ENCODE measurements at places on chromosomes 13 and 19.

GRCh38 chr13:87999788-88000187 lies 328.6 kb downstream of the SLITRK5 start:
- no peak for DNase-seq

GRCh38 chr19:28386470-28386869 lies 826.5 kb downstream of the UQCRFS1 start:
- DNase-seq, result no peak

DNA sequence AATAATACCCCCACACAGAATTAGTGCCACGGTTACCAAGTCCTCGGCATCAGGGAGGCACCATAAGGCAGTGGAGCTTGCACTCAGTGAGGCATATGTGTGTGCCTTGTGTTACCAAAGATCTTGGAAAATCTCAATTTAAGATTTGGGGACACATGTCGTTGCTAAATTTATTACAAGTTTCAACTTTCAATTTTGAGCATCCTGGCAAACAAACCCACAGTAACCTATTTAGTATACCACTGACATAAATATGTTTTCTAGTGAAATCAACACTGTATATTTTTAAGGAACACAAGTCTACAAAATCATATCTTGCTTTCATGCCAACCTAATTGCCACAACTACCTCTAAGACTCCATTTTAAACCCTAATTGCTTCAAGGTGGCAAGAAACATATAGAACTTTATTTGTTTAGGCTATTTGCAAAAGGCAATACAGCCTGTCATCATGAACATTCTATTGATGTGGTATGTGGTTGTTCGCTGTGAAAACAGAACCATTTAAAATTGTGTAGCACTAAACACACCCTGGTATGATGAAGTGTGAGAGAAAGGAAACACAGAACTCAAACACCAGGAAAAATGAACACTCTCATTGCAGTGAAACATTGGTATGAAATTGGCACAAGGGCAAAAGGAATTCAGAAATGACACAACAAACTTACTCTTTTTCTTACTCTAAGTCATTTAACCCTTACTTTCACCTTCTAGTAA lies 531.1 kb downstream of the IRS2 start:
- no peak for DNase-seq

GRCh38 chr13:102003848-102004570 lies 397.8 kb downstream of the FGF14 start:
- no peak for DNase-seq

- DNase-seq, result peak; percentile 6
Measured at GRCh38 chr13:51331354-51331861, 8.1 kb upstream of the SERPINE3 start.

GRCh38 chr13:112664501-112665203 lies 25.2 kb upstream of the ATP11A start:
- no peak for DNase-seq

DNA sequence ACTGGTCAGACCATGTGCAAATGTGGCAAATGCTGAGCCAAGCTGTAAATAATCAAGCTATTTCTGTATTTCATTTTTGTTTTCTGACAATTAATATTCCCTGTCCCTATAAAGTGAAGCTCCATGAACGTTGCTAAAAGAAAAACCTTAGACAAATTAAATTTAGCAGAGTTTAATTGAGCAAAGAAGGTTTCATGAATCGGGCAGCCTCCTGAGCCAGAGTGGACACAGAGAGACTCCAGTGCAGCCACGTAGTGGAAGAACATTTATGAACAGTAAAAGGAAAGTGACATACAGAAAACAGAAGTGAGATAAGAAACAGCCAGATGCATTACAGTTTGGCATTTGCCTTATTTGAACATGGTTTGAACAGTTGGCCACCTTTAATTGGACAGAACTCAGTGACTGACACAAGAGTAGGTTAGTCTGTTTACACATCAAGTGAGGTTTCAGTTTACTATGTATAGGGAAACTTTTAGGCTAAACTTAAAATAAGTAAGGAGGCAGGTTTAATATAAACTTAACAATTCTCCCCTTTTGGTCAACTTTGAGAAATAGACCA lies 69.7 kb downstream of the UFM1 start:
- DNase-seq, result no peak

GRCh38 chr13:20391597-20392452 lies 133.8 kb downstream of the CRYL1 start:
- DNase-seq, result no peak

DNA sequence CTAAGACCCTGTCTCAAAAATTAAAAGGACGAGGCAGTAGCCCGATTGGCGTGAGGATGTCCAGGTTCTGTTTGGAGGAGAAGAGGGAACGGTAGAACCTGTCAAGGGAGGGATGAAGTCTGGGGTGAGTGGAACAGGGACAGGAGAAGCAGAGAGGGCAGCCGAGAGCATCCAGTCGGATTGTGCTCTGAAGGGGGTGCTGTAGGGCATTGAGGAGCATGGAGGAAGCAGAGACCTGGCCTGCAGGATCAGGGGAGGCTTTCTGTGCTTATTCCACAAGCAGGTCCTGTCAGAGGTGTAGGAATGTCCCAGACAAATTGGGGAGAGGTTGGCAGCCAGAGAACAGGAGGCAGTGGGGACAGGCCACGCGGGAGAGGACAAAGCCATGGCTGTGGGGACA lies 14.1 kb downstream of the AP2A1 start:
- DNase-seq, result no peak

DNA sequence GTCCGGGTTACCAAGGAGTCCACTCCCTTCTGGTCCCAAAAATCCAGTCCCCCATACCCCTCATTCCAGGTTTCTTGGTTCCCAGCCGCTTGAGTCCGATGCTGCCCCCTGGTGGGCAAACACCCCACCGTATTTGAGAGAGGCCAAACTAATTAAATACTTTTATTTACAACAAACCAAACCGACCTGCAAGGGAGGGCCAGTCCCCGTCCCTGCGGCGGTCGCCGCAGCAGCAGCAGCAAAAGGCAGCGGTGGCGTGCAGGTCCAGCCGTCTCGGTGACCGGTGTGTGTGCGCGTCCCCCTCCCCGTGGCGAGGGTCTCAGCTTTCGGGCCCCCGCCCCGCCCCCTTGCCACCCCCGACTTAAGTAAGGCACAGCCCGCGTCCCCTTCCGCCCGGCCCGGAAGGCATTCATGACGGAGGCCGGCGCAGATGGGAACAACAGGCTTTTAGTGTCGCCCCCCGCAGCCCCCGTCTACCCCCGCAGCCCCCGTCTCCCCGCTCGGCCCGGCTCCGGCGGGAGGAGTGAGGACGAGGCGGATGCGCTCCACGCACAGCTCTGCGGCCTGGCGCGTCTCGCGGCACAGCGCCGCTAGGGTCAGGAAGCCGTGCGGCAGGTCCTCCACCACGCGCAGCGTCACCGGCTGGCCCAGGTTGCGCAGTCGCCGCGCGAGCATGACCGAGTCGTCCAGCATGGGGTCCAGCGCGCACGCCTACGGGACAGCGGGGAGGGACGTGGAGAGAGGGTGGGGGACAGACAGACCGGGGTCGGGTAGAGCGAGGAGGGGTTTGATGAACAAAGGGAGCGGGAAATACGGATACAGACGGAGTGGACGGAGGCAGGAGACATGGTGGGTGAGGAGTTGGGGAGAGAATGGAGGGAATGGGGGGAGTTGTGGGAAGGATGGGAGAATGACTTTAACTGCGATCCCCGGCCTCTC lies 11.5 kb upstream of the CNFN start:
- peak; percentile 64 for DNase-seq

DNA sequence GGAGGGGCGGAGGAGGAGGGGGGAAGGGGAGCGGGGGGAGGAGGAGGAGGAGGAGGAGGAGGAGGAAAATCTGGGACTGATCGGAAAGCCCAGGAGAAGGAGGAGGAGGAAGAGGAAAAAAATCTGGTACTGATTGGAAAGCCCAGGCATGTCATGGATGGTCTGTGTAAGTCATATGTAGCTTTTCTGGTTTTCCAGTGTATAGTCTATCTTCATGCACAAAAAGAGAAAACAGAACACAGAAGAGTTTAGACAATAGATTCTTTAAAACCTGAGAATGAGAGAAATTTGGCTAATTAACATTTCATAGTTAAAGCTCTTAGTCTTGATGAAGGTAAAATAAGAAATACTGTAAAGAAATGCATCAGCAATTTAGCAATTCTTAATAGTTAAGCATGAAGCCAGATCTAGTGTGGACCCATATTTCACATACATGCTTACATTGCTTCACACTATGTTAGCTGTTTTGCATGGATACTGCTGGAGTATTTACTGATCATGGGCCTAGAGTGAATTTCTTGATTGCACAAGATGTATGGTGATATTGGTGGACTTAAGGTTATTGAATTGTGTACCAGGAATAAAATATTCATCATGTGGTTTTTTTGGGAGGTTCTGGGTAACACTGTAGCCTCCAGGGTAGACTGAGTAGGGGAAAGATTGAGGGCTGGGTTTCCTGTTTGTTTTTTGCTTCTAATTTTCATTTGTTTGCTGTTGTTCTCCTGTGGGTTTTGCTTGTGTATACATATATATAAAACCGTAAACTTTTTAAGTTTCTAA lies 41.4 kb downstream of the SUCLA2 start:
- no peak for DNase-seq

GRCh38 chr13:71853725-71854124 lies 13.3 kb downstream of the DACH1 start:
- DNase-seq, result no peak

GRCh38 chr19:33868076-33868735 lies 71.5 kb downstream of the KCTD15 start:
- DNase-seq, result no peak

GRCh38 chr13:23928985-23929384 lies 31.7 kb upstream of the C1QTNF9B start:
- DNase-seq, result no peak

DNA sequence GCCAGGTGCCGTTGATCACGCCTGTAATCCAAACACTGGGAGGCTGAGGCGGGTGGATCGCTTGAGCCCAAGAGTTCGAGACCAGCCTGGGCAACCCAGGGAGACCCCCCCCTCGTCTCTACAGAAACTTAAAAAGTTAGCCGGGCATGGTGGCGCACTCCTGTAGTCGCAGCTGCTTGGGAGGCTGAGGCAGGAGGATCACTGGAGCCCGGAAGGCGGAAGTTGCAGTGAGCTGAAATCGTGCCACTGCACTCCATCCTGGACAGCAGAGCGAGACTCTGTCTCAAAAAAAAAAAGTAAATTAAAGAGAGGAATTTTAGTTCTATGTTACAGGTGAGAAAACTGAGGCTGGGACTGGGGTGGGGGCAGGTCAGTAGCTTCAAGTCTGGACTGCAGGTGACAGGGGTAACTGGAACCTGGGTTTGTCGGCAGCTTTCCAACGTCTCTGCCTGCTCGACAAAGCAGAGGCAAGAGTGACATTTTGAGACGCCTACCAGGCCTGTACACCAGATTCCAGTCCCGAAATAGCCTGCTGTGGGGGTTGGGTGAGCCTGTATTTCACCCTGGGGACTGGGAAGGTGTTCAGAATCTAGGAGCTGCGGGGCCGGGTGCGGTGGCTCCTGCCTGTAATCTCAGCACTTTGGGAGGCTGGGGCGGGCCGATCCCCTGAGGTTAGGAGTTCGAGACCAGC lies 1.2 kb downstream of the SELENOW start:
- no peak for DNase-seq

DNA sequence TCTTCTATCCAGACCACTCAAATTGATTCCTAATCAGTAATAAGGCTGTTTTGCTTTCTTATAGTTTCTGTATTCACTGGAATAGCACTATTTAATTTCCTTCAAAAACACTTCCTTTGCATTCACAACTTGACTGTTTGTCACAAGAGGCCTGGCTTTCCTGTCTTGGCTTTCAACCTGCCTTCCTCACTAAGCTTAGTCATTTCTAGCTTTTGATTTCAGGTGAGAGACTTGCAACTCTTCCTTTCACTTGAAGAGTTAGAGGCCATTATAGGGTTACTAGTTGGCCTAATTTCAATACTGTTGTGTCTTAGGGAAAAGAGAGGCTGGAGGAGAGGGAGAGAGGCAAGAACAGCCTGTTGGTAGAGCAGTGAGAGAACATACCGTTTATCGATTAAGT lies 47.0 kb downstream of the SACS start:
- no peak for DNase-seq

DNA sequence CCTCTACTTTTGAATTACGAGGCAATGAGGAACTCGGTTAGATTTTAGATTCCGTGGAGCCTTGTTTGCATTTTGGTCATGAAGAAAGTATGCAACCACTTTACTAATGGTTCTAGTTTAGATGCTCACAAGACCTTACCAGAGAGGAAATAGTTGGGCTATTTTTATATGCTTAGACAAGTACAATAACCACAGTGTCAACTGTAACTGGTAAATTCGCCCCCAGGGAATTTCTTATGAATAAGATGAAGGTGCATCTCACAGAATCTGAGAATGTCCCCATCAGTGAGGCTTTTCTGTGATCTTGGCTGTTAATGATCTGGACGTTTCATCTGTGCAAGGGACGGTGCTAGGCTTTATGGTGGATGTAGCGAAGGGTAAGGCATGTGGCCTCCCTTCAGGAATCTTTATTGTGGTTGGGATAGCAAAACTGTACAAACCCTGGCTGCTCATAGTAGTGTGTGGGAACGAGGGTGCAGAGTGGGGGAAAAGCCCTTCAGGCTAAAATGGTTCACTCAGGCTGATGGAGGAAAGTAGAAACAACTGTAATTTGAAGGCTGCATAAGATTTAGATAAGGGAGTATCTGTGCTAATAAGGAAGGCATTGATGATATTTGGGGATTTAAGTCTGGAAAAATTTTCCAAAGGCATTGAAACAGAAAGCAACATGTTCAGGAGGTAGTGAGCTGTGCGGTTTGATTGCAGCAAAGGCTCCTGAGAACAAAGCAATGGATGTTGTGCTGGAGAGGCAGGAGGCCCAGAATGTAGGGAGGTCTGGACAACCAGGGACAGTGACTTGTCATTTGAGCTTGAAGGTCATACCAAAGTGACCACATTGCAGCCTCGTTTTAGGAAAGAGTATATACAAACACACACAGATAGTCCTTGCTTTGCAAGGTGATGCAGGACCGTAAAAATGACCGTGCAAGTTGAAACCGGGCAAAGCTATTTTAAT lies 28.4 kb downstream of the UBAC2 start:
- no peak for DNase-seq

DNA sequence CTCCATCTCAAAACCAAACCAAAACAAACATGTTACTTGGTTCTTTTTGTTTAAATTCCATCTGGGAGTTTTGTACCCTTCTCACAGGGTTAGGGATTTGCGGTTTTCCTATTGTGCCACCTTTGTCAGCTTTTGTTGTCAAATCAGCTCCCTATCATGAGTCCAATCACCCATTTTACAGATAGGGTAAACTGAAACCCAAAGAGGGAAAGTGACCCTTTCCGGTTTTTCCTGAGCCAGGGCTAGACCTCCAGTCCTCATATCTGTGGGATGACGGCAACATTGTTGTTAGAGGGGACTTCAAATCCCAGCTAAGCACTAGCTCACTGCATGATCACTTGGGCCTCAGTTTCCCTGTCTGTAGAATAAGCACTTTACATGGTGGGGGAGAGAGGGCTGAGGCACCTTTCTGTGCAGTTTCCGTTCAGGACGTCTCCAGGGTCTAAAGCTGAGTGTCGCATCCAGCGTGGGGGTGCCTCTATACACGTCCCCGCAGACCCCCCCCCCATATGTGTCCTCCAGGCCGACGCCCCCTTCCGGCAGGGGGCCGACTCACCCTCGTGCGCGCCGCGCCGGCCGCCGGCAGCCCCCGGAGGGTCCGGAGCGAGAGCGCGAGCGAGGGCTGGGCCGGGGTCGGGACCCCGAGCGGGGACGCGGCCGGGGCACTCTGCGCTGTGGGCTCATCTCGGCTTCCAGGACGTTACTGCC lies 3.9 kb downstream of the CCDC194 start:
- no peak for DNase-seq

- DNase-seq, result no peak
Measured at GRCh38 chr13:23959231-23959862, 62.0 kb upstream of the C1QTNF9B start.

GRCh38 chr19:29268721-29269393 lies 55.9 kb upstream of the UQCRFS1 start:
- DNase-seq, result no peak

GRCh38 chr19:45954156-45954555 lies 19.5 kb downstream of the NOVA2 start:
- DNase-seq, result no peak

All from stimulated activated CD4-positive, alpha-beta T cell treated with anti-CD3 and anti-CD28 coated beads, TNF-alpha, amount 100 ng/mL, for 48 hours (primary cell).